ENCODE measurements at places on chromosomes 4 and X.

GRCh38 chr4:24262084-24262483, 322.3 kb downstream of the DHX15 start:
- DNase-seq, result no peak

DNA sequence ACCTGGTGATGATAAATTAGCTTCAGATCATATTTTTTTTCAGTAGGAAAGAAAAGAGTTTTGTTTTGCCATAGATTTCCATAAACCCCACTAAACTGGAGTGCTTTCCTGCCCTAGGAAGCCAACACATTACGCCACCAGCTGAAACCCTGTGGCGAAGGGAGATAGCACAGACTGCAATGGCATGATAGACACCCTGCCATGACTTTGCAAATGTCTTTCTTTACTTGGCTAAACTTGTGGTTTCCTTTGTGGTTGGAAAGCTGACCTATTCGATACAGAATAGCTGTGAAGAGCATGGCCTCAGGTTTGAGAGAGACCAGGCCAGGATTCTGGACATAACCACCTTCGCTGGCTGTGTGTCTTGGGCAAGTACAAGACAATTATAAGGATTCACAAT, 19.1 kb downstream of the MFAP3L start:
- no peak for DNase-seq

DNA sequence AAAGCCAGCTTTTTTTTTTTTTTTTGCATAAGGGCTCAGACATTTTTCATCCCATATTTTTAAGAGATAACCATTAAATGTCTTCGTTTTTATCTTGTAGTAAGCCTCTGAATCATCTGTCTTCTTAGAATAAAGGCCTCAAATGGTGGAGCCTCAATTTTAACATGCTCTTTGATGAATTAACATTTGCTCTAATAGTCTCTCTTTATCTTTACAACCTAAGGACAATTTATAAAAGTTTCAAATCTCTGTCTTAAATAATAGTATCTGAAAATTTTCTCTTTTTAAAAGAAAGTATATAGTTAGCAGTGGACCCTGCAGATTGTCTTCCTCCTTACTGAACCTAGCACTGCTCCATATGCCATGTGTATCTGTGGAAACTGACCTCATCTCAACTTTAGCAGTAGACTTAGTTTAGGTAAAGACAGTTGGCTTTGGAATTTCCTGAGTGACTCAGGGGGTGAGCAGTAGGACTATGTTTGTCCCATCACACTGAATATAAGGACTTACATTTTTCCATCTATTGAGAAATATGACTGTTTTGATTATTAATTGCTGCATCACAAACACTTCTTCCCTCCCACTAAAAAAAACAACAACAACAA, 1658.0 kb downstream of the STIM2 start:
- DNase-seq, result no peak

DNA sequence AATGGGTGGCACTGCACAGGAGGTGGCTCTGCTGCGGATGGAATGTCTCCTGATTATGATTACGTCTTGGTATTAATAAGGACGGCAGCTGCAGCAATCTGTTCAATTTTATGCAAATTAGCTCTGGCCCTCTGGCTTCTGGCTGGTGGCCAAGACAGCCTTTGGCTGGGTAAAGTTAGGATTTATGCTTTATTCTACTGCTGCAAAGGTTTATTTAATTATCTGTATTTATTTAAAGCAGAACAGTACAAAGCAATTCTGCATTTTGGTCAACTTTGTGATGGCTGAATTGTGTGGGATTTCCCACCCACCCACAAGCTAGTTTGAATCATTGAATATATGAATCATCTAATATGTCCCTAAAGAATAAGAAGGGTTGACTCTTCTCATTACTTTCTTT, 745.6 kb upstream of the FAM241A start:
- DNase-seq, result no peak

DNA sequence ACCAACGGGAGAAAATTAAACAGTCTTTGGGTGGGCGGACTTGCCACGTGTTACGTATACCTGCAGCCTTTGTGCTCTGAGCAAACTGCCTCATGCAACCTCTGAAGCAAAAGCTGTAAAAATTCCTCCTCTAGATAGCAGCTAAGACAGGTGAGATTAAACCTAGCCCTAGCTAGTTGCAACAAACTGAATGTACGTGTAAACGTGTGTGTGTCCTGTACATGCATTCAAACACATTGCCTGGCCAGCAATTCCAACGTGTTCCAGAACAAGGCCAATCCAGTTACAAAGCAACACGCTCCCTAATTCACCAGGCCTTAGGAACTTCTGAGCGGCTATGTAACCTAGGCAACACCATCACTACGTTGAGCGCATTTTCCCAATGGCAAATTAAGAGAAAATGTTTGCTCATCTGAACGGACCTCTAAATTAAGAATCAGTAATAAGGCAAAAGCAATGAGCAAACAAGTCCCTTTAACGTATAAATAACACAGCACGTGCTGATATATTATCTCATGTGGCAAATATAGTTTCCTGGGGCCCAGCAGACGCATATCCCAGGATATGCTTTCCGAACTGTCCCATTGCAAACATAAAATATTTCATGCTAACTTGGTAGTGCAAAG, 792 bp downstream of the PPID start:
- no peak for DNase-seq
